T47D (cell line): ENCODE measurements at places on chromosomes 1 and 21.

GRCh38 chr1:109817881-109818270 is 54.2 kb upstream of the EPS8L3 start:
- no peak for DNase-seq

- peak; percentile 44 for DNase-seq
These were observed 138.2 kb downstream of the COL24A1 start for GRCh38 chr1:86018283-86018923.

DNA sequence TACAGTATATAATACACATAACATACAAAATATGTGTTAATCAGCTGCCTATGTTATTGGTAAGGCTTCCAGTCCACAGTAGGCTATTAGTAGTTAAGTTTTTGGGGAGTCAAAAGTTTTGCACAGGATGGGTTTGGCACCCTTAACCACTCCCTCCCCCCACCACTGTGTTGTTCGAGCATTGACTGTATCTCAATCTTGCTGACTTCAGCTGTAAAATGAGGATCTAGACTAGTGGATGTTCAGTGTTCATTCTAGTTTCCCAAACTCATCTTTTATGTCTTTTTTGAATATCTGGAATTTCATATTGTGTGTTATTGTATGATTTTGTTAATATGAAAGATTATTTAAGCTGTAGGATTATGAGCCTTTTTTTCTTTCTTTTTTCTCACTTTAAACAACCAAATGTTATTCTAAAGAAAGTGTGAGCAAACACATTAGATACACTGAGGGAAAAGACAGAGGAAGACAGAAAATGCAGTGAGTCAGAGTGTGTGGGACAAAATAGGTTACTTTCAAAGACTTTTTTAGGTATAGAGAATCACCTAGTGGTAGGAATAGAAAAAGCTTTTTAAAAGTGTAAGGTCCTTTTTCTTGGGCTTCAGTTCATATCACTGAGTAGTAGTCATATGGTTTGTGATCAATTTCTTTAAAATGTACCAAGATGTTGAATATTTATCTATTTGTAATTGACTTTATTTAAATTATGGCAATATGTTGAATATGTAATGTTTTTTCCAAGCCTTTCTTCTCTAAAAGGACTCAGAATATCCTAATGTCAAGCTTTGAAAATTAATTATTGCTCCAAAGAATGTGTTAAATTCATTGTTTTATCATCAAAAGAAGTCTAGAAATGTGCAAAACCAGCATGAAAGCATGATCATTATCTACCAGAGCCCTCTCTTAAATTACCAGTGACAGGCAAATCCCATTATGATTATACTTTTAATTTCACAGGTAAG is 17.9 kb upstream of the CENPF start:
- peak; percentile 75 for DNase-seq

DNA sequence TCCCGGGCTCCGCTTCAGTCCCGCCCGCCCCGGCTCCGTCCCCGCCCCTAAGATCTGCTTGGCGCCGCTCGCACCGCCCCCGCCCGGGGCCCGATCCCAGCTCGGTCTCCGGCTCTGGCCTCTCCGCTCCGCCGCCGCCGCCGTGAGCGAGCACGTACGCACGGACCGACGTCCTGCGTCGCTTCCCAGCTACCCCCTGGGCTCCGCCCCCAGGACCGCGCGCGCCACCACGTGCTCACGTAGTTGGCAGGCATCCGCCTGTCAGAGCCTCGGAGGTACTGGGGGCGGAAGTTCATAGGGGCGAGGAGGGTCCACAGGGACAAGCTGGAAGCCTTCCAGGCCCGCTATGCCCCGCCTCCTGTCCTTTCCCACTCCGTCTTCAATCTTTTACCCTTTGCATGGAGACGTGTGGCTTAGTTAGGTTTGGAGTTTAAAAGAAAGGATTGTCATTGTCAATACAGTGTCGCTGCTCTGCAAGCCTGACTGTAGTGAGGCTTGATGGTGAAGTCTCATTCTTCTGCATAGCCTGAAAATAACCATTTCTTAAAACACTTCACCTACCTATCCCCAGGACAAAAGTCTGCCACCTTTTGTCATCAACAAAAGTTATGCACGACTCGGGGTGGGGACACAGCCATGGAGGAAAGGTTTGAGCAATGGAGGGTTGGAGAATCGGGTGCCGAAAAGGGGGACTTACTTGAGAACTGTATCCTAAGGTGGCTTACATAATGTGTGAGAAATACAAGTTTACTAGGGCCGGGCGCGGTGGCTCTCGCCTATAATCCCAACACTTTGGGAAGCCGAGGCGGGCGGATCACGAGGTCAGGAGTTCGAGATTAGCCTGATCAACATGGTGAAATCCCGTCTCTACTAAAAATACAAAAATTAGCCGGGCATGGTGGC is at the start of gene CLK2:
TSS of gene CLK2 (minus strand) at position 162 of the 903 bp plus-strand sequence. CDS start 2,527 bp downstream, outside the sequence.
- peak; percentile 99 for DNase-seq

DNA sequence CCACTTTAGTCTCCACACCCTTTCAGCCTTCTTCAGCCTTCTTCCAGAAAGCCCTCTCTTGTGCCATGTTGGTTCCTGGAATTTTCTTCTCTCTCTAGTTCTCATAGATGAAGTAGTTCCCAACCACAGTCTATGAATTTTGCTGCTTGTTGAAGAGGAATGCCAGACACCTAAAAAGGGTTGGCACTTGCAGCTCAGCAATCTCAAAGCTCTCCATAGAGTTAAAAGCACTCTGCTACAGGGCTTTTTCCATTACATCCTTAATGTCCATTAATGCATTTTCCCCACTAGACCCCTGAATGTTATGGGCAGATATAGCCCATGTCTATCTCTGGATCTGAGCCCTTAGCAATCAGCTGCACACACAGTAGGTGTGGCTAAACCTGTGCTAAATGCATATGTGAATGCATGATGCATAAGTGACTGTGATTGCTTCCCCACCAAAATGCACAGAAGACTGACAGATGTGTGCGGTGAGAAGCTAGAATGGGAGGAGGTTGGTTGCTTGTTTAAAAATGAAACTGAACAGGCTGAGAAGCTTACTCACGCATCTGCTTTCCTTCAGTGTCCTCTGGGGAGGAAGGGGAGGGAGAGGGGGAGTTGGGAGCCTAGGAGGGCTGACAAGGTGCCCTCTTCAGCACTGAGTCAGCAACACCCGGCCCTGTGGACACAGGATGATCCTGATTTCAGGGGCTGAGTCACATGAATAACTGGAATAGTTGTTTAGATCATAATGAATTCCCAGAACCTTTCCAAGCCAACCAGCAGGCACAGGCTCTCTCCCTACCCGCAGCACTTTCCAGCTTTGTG is 146.1 kb upstream of the FGGY start:
- no peak for DNase-seq

- DNase-seq: no peak
These were observed 55.5 kb upstream of the GALNT2 start for GRCh38 chr1:230011333-230012092.

GRCh38 chr1:228944935-228945371 is 209.7 kb downstream of the RHOU start:
- no peak for DNase-seq

GRCh38 chr21:46561445-46562090 is 43.3 kb downstream of the S100B start:
- no peak for DNase-seq

GRCh38 chr1:173297798-173298391 is 90.8 kb upstream of the TNFSF4 start:
- no peak for DNase-seq

GRCh38 chr1:25651824-25652741 is 35.5 kb downstream of the MAN1C1 start:
- no peak for DNase-seq

DNA sequence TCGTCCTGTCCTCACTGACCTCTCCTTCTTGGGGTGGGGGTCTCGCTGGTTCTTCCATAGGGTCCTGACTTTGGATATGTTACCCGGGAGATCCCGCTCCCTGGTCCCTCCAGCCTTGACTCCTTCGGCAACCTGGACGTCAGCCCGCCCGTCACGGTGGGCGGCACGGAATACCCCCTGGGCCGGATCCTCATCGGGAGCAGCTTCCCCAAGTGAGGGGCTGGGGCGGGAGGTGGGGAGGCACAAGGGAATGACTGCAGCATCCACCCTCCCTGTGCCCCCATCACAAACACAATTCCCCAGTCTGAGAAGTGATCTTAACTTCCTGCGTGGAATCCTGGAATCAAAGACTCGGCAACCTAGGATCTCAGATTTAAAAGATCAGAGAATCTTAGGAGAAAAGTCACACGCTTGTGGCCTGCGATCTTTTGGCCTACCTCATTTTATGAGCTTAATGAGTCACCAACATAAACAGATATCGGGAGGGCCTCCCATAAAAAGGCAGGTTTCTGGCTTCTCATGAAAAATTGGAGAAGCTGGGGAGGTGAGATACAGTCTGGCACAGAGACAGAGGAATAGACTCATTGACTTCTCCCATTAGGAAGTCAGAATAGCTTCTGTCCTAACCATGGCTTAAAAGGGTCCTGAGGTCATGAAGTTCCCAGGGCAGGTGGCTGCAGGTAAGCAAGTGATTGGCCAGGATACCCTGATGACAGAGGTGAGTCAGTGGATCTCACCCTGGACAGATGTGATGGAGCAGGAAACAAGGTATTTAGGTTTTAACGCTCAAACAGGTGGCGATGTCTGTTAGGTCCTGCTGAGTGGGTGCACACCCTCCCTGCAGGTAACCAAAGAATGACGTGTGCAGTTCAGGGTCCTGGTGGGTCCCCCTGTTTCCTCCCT is 15.9 kb upstream of the PADI3 start:
- DNase-seq: no peak

GRCh38 chr1:51621161-51621560 is 4.3 kb downstream of the OSBPL9 start:
- DNase-seq: no peak

DNA sequence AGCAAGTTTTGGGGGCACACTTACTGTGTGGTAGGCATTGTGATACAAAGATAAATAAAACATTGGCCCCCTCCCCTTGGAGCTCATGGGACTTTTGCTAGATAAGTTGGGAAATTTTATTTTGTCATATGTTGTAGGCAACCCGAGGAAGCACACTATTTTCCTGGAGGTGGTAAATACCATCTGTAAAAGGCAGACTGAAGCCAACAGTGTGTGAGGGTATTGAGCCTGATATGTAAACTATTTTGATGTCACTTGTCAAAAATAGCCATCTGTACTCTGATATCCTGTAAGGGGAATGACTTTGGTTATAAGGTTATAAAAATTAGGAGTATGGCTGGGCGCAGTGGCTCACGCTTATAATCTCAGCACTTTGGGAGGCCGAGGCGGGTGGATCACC is 30.6 kb downstream of the VANGL2 start:
- DNase-seq: no peak

DNA sequence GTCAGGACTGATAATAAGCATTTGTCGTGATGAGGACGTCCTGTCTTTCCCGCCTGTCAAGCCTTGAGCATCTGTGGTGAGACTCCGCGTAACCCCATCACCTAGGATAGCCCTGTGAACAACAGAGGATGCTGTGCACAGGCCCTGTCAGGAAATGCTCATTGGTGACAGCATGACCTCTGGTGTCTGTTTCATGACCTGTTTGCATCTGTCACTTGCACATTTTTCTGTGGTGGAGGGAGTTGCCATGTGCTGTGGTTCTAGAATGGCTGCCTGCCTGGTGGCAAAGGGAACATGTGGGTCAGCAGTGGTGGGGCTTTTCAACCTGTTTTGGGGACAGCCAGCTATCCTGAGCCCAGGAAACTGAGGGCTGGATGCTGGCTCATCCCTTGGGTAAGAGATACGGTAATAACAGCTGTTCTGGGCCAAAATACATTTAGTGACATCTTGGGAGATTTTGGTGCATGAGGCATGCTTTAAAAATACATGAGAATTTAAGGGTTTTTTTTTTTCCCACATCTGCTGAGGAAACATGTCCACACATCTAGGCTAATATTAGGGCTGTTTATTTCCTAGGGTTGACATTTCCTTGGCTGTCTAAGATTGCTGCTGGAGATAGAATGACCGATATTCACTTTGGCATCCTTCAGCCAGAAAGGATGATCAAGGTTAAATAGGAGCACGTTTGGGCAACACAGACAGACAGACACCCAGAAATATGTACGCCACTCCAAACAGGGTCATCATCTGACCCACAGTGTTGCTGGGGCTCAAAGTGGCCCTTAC is 52.9 kb downstream of the KCNC4 start:
- DNase-seq: no peak
